ENCODE measurements at places on chromosomes 2 and 18. TPM values are rescaled to one million over a fixed set of nuclear protein-coding genes. Genes with fewer than 3 reads are reported as not detected.

The RAB31 gene
- 18.6 TPM for total RNA-seq

The RAD51AP2 gene
- total RNA-seq = not detected

The ACVR2A gene
- 2.7 TPM for total RNA-seq

The ACMSD gene
- total RNA-seq = not detected

The TEKT4 gene
- total RNA-seq = not detected

The PAX3 gene
- total RNA-seq = not detected

The CDC42EP3 gene
- 30.7 TPM for total RNA-seq

The CCL20 gene
- 0.18 TPM for total RNA-seq

The GAREM2 gene
- total RNA-seq = 0.89 TPM

The FAM136A gene
- 34.3 TPM for total RNA-seq

The CYRIA gene
- total RNA-seq = 3.0 TPM

The HOXD9 gene
- 5.8 TPM for total RNA-seq

The NEUROD1 gene
- total RNA-seq = not detected

The CTLA4 gene
- total RNA-seq = not detected

The PARD3B gene
- total RNA-seq = 6.0 TPM

The NT5DC4 gene
- not detected for total RNA-seq

The AFF3 gene
- under 0.01 TPM for total RNA-seq

The FBXO36 gene
- 3.7 TPM for total RNA-seq

The EN1 gene
- not detected for total RNA-seq

The TXNL1 gene
- total RNA-seq = 67.2 TPM

The SCYGR5 gene
- total RNA-seq = not detected

The ACYP2 gene
- 5.0 TPM for total RNA-seq

The EML6 gene
- 0.35 TPM for total RNA-seq

The CENPA gene
- total RNA-seq = 16.1 TPM

The DCDC2C gene
- not detected for total RNA-seq

The DSC3 gene
- total RNA-seq = 0.58 TPM

The SCN7A gene
- not detected for total RNA-seq

The NAT8 gene
- total RNA-seq = not detected

The ARHGAP25 gene
- total RNA-seq = 9.4 TPM

The GALR1 gene
- total RNA-seq = not detected

The CYP1B1 gene
- 30.0 TPM for total RNA-seq

The MC4R gene
- total RNA-seq = not detected

The RTP5 gene
- total RNA-seq = not detected

Measured in myometrial cell (primary cell).